ENCODE measurements at places on chromosomes 6 and 20. TPM values are rescaled to one million over a fixed set of nuclear protein-coding genes. Genes with fewer than 3 reads are reported as not detected.

The ANGPT4 gene
- total RNA-seq: not detected

DNA sequence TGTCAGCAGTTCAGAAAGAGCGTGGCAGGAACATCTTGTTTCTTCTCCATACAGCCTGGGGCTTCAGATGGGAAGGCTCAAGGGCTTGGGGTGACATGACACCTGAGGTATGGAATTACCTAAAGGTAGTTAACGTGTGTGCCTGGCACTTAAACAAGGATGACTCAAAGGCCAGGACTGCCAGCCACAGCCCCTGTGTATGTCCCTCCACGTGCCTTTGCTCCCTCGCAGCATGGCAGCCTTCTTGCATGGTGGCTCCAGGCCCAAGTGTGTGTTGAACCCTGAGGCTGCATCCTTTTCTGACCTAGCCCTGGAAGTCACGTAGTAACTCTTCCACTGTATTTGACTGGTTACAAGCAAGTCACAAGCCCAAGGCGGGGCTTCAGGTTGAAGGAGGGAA lies 33.6 kb upstream of the MYL9 start:
- DNase-seq: no peak

DNA sequence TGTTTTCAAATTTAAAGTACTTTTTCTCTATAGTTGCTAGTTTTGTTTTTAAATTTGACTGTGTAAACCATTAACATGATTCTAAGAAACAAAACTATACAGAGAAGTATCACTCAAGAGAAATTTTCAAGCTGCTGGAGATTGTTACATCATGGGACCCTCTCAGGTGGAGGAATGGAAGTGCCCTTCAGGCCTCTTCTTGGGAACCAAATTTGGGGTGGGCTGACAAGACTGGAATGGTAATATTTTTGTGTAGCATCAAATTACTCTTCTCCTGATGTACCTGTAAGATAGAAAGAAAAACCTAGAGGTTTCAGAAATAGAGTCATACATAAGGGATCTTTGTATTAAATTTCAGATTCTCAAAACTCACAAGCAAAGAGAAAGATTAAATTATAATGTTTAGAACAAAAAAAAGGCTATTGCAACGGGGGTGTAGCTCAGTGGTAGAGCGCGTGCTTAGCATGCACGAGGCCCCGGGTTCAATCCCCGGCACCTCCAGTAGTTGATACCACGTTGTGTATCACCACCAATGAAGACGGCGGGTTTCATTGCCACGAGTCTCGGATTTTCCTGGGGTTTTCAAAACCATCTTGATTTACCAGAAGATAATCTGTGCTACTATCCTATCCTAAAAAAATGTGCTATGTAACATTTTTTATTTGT lies 193.7 kb downstream of the GPX5 start:
- no peak for DNase-seq

GRCh38 chr20:1308067-1308701 lies 20.8 kb downstream of the SDCBP2 start:
- no peak for DNase-seq

GRCh38 chr6:25968769-25969168 lies 6.2 kb downstream of the TRIM38 start:
- no peak for DNase-seq

- no peak for DNase-seq
Measured at GRCh38 chr6:166473886-166474571, 91.3 kb upstream of the MPC1 start.

DNA sequence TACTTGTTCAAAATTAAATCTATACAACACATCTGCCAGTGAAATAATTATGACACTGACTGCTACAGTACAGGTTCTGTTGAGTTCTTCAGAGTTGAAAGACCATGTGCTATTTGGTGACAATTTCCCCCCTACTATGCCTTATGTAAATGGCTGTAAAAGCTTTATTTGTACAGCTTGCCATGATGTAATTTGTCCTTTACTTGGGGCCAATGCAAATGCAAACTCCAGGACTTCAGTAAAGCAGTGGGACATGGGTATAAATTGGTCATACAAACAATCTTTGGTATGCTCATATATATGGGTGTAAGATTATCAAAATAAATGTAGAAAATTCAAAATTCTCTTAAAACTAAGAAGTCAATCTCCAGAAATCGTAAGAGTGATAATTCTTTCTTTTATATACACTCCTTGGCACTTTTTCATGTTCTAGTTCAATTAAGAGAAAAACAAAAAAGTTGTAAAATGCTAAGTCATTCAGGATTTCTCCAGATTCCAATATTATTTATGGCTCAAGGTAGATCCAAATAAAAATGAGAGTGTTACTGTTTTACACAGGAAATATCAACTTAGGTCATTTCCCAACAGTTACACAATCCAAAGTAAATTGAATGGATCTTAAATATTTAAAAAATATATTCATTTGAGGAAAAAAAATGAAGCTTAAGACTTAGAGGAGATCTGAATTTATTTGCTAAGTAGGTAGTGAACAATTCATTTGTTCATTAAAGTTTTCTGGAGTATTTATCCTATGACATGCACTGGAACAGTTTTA lies 1310.5 kb upstream of the CITED2 start:
- DNase-seq: no peak

DNA sequence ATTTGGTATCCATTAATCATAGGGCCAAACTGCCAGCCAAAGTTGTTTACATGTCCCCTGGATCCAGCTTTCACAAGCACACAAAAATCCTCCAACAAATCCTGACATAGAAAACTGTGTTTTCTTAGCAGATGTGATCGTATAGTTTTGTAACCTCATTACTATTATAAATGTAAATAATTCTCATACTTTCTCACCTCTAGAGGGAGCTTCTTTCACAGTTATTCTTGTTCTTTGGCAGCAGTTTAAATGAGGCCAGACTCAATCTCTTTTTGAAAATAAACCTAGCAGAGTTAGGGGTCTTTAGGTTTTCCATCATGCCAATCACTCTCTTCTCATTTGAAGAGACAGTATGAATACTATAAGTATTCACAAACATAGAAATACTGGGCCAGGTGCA lies 17.0 kb upstream of the ZNF318 start:
- no peak for DNase-seq

Data from T-helper 17 cell (primary cell).